Activated T-cell treated with anti-CD3 and anti-CD28 coated beads, Interleukin-2, amount 50 U/mL, for 72 hours (primary cell): ENCODE measurements at places on chromosomes 4 and X.

- no peak for DNase-seq
These were observed 208.3 kb upstream of the JADE1 start for GRCh38 chr4:128600996-128601871.

GRCh38 chr4:3353752-3354454 lies 61.1 kb downstream of the RGS12 start:
- no peak for DNase-seq

GRCh38 chr4:140277576-140277975 lies 95.9 kb upstream of the SCOC start:
- no peak for DNase-seq

- DNase-seq, result no peak
These were observed 119.2 kb downstream of the SCLT1 start for GRCh38 chr4:128974136-128974581.

DNA sequence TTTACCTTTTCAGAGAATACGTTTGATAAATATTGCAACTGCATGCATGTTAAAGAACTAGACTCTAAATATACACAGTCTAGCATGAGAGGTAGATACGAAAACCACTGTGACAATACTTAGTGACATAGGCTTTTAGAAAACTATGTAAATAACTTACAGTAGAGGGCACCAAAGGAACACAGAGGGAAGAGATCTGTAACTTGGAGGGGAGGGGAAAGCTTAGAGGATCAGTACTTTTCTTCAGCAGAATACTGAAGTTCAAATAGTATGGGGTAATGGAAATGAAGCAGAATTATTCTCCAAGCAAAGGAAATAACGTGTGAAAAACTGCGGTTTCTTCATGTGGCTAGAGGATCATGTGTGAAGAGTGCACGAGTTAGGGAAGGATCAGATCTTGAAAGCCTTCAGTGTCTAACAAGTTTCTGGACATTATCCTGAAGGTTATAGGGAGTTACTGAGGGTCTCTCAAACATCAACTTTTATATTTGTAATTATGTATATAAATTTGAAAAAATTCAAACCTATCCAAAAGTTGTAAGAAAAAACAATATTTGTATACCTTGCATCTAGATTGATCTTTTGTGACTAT lies 264.3 kb downstream of the NPFFR2 start:
- DNase-seq, result no peak

DNA sequence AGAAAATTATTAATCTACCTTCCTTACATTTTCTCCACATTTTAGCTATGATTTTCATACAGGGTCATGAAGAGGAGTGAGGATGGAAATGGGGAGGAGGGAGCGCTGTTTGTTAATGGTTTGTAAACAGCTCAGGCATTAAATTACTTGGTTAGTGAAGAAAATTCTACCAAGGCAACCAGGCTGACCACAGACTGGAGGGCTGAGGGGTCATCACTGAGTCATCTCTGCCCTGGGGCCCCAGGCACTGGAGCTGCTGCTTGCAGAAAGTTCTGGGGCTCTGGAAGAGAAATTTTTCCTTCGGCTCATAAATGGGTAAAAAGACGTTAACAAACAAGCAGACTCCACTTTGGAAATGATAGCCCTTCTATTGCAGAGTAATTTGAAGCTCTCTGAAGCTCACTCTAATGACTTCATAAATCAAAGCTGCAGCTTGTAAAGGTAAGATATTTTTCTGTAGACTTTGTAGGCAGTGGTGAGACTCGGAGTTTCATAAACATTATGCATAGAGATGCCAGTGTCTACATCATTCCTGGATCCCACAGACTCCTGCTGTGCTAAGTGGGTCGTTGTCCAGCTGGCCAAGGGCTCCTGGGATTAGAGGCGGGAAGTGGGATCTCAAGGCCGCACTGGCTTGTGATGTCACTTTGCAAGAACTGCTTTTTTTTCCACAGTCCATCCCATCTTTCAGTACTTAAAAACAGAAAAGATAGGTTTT lies 159.6 kb downstream of the PTTG2 start:
- no peak for DNase-seq

- no peak for DNase-seq
These were observed 238.0 kb downstream of the NR3C2 start for GRCh38 chr4:148204171-148204570.

GRCh38 chr4:183347566-183347965 lies 25.3 kb upstream of the CLDN24 start:
- DNase-seq, result no peak

GRCh38 chr4:34943741-34944386 lies 1300.5 kb downstream of the ARAP2 start:
- no peak for DNase-seq
